ENCODE measurements at places on chromosomes 13 and 19.

- no peak for DNase-seq
These were observed 27.6 kb downstream of the SCEL start for GRCh38 chr13:77563111-77563510.

DNA sequence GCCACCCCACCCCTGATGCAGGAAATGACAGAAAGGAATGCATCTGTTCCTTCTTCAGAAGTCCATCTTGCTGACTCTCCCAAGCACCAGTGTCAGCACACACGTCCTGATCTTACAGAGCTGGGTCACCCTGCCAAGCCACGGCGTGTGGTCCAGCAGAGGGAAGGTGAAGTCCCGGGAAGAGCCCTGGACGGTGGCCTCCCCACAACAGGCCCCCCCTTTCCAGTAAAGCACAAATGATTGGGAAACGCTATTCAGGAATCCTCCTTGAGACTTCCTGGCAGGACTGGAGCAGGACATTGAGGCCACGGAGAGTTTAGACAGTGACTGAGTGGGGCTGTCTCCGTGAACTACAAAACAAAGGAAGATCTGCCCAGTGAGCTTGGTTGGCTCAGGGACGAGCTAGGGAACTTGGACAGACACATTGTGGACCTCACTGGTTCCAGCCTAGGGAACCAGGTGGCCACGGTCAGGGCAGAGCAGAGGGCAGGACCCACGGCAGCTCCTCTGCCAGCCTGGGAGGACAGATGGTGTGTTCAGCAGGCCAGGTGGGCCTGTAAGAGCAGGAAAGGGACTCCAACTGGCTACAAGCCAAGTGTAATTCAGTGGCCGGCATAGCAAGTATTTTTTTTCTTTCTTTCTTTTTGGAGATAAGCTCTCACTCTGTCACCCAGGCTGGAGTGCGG, 41.7 kb downstream of the ELL start:
- DNase-seq = no peak

GRCh38 chr19:32165750-32166149, 179.7 kb upstream of the ZNF507 start:
- no peak for DNase-seq

GRCh38 chr13:99998261-99998660, 16.7 kb downstream of the ZIC2 start:
- DNase-seq = no peak

DNA sequence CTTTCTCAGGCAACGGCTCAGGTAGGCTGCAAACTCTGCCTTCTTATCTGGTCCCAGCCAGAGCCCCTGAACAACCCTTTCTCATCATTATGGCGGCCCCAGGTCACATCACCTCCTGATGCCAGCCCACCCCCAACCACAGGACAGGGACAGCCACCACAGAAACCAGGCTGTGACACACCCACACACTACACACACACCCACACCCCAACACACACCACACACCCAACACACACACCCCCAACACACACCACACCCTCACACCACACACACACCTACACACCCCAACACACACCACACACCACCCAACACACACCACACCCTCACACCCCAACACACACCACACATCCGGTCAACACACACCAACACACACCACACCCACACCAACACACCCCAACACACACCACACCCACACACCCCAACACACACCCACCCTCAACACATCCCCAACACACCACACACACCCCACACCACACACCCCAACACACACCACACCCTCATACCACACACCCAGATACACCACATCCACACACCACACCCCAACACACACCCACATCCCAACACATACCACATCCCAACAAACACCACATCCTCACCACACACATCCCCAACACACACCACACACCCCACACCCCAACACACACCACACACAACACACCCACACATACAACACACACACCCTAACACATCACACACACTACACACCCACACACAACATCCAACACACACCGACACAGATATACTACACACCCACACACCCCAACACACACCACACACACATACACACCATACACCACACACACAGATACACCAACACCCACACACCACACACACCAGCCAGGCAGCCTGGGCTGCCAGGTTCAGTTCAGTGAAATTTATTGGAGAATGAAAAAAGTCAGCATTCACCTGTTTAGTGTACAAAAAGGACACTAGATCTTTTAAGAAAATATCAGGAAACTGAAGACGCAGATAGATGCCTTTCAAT, 4.2 kb upstream of the ISYNA1 start:
- no peak for DNase-seq

GRCh38 chr19:48466561-48467325, 2.4 kb upstream of the CYTH2 start:
- DNase-seq = no peak

- no peak for DNase-seq
These were observed 707.8 kb upstream of the PCDH20 start for GRCh38 chr13:62123409-62123808.

- no peak for DNase-seq
These were observed 786 bp upstream of the LILRA2 start for GRCh38 chr19:54572696-54573311.

DNA sequence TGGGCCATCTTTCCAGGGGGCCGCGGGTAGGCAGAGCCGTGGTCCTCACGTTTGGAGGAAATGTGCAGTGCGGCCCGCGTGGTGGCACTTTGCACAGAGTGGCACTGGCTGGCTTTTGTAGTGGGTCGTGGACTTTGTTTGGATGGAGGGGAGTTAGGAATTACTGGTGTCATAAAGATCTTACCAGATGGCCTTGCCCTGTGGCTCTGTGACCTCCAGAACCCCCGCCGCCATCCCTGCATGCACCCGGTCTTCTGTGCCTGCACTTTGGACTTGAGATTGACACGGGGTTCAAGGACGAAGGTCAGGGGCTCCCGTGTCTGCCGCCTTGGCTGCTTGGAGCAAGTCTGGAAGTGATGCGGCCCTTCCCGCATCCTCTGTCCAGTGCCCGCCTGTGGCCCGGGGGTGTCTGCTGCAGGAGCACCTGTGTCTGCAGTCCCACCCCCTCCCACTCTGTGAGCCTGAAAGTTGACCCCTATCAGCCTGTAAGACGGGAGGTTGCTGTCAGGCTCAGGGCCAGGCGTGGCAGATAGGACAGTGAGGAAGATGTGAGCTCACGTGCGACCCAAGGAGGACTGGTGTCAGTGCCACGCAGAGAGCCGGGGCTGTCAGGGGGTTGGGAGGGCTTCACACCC, 2.2 kb downstream of the GNA11 start:
- no peak for DNase-seq

DNA sequence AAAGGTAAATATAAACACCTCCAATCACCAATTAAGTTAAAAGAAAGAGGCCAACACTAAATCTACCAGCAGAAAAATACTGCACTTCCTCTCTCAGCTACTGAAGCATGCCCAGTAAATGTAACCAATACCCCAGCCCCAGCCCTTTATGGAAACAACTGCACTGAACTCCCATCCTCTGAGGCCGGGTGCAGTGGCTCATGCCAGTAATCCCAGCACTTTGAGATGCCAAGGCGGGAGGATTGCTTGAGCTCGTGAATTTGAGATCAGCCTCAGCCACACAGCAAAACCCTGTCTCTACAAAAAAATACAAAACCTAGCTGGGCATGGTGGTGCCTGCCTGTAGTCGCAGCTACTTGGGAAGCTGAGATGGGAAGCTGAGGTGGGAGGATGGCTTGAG, 221.6 kb upstream of the SOX21 start:
- DNase-seq = no peak

- no peak for DNase-seq
These were observed 88.4 kb upstream of the DOCK9 start for GRCh38 chr13:99066219-99066618.

- no peak for DNase-seq
These were observed at the start of gene LRP3 for GRCh38 chr19:33193865-33194362. TSS of gene LRP3 (plus strand) at chr19:33194330. CDS start at chr19:33194786, 456 bp downstream.

DNA sequence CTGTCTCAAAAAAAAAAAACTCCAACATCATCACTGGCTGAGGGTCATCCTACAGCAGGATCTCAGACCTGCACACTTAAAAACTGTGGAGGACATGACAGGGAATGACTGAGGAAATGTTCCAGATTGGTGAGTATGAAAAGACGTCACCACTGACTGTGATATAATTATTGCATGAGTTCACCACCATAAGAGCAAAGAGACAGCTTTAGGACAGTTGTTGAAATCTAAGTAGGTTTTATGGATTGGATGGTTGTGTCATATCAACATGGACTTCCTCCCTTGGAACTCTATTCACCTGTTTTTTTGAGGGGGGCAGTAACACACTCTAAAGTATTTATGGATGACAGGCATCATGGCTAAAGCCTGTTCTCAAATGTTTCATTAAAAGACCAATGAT, 31.5 kb downstream of the KLF12 start:
- no peak for DNase-seq

- DNase-seq = no peak
These were observed 20.8 kb upstream of the FBXL3 start for GRCh38 chr13:77047649-77048343.

DNA sequence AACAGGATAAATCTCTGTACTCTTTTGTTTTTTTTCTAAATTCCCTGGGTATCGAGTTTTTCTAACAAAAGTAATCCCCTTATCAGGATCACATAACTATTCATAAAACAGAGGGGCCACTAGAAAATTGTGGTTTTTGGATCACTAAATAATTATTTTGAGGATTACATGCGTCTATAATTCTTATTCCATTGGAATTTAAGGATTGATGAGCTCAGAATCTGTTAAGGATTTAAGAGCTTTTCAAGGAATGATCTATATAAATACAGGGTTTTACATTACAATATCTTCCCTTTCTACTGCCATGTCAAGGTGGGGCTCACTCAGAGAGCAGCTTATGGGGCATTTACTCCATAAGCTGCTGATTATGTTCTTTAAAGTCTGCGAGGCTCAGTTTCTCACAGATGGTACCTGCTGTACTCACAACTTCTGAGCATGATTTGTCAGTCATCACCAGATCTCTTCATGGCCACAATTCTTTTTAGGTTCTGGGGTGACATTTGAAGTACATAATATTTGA, 449.8 kb downstream of the PCDH17 start:
- no peak for DNase-seq

DNA sequence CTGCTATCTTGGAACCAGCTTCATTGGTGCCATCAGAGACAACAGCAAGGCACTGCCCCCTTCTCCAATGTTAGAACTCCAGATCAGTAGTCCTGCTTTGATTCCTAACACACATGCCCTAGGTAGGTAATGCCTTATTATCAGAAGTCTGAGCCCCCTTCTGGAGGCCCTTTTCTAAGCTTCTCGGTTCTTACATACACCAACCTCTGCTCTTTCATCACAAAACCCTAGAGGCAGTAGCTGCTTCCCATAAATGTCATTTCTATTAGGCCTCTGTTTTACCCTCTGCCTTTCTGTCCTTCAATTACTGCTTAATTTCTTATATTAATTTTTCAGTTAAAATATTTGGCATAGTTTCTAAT, 65.3 kb upstream of the KLHL1 start:
- no peak for DNase-seq

DNA sequence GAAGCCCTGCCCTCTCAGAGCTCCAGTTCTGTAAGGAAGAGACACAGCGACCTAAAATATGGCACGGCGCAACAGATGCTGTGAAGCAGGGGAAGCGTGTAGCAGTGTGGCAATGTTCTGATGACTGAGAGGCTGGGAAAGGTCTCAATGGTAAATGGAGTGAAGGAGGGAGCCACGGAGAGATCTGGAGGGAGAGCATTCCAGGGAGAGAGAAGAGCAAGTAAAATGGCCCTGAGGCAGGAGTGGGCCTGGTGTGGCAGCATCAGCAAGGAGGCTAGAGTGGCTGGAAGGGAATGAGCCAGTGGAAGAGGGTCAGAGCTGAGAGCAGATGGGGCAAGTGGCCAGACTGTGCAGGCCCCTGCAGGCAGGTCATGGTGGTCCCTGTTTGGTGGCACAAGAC, 16.4 kb downstream of the RCN3 start:
- DNase-seq = no peak

- no peak for DNase-seq
These were observed 699.0 kb downstream of the FGF9 start for GRCh38 chr13:22369840-22370239.

DNA sequence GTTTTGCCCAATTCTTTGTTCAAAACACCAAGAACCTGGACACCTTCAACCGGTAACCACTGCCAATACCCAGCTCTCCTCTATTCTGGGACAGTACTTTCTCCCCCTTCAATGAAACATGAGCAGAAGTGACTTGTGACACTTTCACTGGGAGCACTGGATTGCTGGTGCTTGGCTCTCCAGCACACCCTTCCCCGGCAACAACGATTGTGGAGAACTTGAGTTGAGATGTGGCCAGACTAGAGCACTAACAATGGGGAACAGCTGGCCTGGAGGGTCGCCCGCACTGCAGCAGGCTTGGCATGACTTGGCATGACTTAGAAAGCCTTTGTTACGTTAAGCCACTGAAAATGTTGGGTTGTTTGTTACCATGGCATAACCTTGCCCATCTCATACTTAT, 7.5 kb upstream of the B3GLCT start:
- DNase-seq = no peak

GRCh38 chr19:5434970-5435641, 20.1 kb upstream of the ZNRF4 start:
- DNase-seq = no peak

GRCh38 chr13:102536695-102537485, 59.9 kb upstream of the TPP2 start:
- no peak for DNase-seq

DNA sequence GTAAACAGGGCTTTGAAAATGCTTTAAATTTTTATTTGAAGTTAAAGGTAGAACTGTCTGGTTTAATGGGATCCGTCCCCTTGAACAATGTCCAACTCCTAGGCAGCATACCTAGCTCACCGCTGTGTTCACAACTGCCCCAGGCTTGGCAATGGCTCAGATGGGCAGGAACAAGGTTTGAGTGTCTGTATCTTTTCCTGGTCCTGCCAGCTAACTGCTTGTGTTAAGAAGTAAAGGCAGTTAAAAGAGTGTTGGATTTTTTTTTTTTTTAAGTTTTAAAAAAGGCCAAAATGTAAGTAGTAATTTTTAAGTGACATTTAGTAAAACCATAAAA, 66.7 kb upstream of the FNDC3A start:
- no peak for DNase-seq

- no peak for DNase-seq
These were observed 21.1 kb downstream of the SOHLH2 start for GRCh38 chr13:36193151-36193855.

- DNase-seq = no peak
These were observed 12.7 kb upstream of the ZNF443 start for GRCh38 chr19:12453495-12453894.

DNA sequence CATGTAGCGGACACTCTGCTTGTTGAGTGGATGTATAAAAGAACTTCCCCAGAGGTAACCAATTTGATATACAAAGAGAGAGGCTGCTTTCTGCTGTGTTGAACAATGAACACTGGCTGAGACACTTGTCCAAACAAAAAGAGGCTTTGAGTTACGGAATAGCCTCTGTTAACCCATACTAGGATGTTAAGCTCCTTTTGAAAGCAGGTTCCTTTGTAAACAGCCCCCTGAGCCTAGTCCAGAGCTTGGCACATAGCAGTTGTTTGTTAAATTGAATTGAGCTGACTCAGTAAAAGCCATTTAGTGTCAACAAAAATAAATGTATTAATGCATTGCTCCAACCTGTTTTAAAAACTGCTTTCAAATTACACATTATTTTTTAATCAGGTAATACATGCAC, 200.1 kb downstream of the MZT1 start:
- no peak for DNase-seq
